Stimulated activated naive B cell treated with anti-CD40 and anti-IgM and Interleukin-4, amounts not matched to agents 10 μg/mL and 1 μg/mL and 100 μg/mL, for 72 hours (primary cell): ENCODE measurements at places on chromosomes 5 and 9.

DNA sequence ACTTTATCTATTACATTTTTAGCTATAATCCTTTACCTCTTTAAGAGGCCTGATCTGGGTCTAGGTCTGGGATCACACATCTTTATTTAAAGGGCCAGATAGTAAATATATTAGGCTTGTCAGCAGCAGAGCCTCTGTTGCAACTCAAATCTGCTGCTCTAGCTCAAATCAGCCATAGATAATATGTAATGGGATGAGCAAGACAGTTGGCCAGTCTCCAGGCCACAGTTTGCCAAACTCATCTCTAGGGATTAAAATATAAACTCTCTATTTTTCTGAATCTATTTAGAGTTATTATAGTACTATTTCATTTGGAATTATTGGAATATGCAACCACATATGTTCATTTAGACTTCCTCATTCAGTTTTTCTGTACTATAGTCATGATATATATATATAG is 115.9 kb upstream of the MINAR2 start:
- no peak overlapping the region for H3K27ac ChIP-seq
- H3K36me3 ChIP-seq: peaks cover 2% of the 10 kb centered on the region
- H3K27me3 ChIP-seq: no peaks in the 10 kb centered on the region
- no peak overlapping the region for H3K4me3 ChIP-seq
- H3K4me1 ChIP-seq: no peaks in the 10 kb centered on the region

GRCh38 chr9:105405514-105406131 is 42.2 kb upstream of the FSD1L start:
- peak; percentile 28 for DNase-seq
- H3K4me1 ChIP-seq: peaks cover 16% of the 10 kb centered on the region
- peaks cover 8% of the 10 kb centered on the region for H3K36me3 ChIP-seq
- H3K4me3 ChIP-seq: peak overlapping the region; percentile 46

DNA sequence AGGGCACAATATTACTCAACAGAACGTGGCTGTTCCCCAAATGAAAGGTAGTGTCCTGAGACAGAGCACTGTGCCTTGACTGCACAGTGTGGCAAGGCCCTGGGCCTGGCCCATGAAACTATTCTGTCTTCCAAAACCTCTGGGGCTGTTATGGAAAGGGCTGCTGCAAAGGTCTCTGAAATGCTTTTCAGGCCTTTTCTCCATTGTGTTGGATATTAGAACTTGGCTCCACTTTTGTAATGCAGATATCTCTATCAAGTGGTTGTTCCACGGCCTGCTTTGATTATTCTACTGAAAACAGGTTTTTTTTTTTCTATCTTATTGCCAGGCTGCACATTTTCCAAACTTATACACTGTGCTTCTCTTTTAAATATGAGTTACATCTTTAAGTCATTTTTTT is 777.5 kb upstream of the TYRP1 start:
- no peak overlapping the region for H3K4me3 ChIP-seq
- H3K36me3 ChIP-seq: no peaks in the 10 kb centered on the region
- no peak for DNase-seq
- H3K4me1 ChIP-seq: no peaks in the 10 kb centered on the region
- H3K27me3 ChIP-seq: no peaks in the 10 kb centered on the region

GRCh38 chr5:168353216-168353957 is 61.9 kb downstream of the WWC1 start:
- H3K4me1 ChIP-seq: no peaks in the 10 kb centered on the region
- H3K27me3 ChIP-seq: no peaks in the 10 kb centered on the region
- no peak overlapping the region for H3K4me3 ChIP-seq
- no peaks in the 10 kb centered on the region for H3K36me3 ChIP-seq
- no peak overlapping the region for H3K27ac ChIP-seq

- H3K27me3 ChIP-seq: no peaks in the 10 kb centered on the region
- H3K27ac ChIP-seq: peak overlapping the region; percentile 97
- H3K4me3 ChIP-seq: no peak overlapping the region
- peaks cover 97% of the 10 kb centered on the region for H3K4me1 ChIP-seq
- peaks cover 4% of the 10 kb centered on the region for H3K36me3 ChIP-seq
Measured at GRCh38 chr5:139662617-139663016, 14.5 kb downstream of the CXXC5 start.

DNA sequence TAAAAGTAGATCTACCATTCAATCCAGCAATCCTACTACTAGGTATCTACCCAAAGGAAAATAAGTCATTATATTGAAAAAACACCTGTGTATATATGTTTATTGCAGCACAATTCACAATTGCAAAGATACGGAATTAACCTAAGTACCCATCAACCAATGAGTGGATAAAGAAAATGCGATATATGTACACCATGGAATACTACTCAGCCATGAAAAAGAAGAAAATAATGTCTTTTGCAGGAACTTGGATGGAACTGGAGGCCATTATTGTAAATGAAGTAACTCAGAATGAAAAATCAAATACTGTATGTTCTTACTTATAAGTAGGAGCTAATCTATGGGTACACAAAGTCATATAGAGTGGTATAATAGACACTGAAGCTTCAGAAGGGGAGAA is 63.4 kb upstream of the PITX1 start:
- H3K4me1 ChIP-seq: peaks cover 2% of the 10 kb centered on the region
- no peak overlapping the region for H3K4me3 ChIP-seq
- H3K36me3 ChIP-seq: no peaks in the 10 kb centered on the region
- H3K27me3 ChIP-seq: peaks cover 37% of the 10 kb centered on the region

- no peaks in the 10 kb centered on the region for H3K27me3 ChIP-seq
- peak overlapping the region; percentile 98 for H3K27ac ChIP-seq
- H3K36me3 ChIP-seq: peaks cover 18% of the 10 kb centered on the region
- peak overlapping the region; percentile 36 for H3K4me3 ChIP-seq
- H3K4me1 ChIP-seq: peaks cover 28% of the 10 kb centered on the region
Measured at GRCh38 chr5:89313804-89314588, 431.0 kb upstream of the MEF2C start.

DNA sequence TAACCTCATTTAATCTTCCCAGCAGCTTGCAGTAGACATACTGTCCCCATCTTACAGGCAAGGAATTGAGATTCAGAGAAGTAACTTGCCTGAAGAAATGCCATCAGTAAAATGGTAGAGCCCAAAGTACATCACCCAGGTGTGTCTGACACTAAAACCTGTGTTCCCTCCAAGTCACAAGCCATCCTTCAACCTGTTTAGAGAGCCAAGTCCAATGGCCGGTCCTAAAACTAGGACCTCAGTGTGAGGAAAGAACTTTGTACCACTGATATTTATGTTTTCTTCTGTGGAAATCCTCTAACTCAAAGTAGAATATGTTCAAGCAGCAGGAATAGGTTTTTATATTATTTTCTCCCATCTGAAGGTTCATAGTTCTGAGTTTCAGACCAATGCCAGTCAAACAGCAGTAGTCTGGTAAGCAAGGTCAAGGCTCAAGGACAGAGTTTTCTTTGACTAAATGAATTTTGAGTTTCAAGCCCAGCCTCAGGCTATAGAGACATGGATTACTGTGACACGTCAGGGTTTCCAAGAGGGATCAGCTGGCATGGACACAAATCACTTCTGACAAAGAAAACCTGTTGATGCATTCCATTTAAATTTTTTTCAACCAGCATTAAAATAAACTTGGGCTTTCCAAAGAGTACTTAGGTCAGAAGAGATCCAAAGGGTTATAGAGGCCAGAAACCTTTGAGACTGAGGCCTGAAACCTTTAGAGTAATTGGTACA is 80.9 kb upstream of the PLPP6 start:
- H3K4me1 ChIP-seq: no peaks in the 10 kb centered on the region
- H3K4me3 ChIP-seq: no peak overlapping the region
- H3K27me3 ChIP-seq: peaks cover 11% of the 10 kb centered on the region
- DNase-seq: no peak

GRCh38 chr5:159414021-159414420 is 83.7 kb upstream of the IL12B start:
- H3K4me1 ChIP-seq: peaks cover 25% of the 10 kb centered on the region
- H3K27ac ChIP-seq: no peak overlapping the region
- no peak for DNase-seq
- no peak overlapping the region for H3K4me3 ChIP-seq
- H3K36me3 ChIP-seq: no peaks in the 10 kb centered on the region
- no peaks in the 10 kb centered on the region for H3K27me3 ChIP-seq

GRCh38 chr9:130128733-130129431 is 43.3 kb upstream of the NCS1 start:
- H3K4me1 ChIP-seq: peaks cover 42% of the 10 kb centered on the region
- H3K27ac ChIP-seq: peak overlapping the region; percentile 100
- H3K4me3 ChIP-seq: peak overlapping the region; percentile 84
- DNase-seq: peak; percentile 79
- peaks cover 40% of the 10 kb centered on the region for H3K36me3 ChIP-seq
- H3K27me3 ChIP-seq: no peaks in the 10 kb centered on the region

- no peak overlapping the region for H3K27ac ChIP-seq
- H3K4me3 ChIP-seq: no peak overlapping the region
- no peaks in the 10 kb centered on the region for H3K36me3 ChIP-seq
Measured at GRCh38 chr5:180213256-180213600, 4.2 kb upstream of the RASGEF1C start.

DNA sequence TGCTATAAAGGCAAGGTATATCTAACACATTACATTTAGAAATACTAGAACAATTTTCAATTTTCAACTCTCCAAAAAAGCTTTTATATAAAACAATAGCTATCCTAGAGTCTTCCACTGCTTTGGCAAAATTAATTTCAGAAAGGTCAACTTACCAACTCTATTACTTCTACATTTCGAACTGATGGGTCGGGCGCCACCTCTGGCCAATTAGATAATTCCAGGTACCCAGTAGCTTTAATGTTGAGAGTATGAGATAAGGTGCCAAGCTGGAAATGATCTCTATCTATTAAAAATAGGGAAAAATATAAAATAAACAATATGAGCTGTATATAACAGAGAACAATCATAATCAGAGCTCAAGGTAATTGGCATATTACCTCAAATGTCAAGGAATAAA is 166.6 kb downstream of the AP3B1 start:
- no peaks in the 10 kb centered on the region for H3K4me1 ChIP-seq
- no peak for DNase-seq
- peaks cover 9% of the 10 kb centered on the region for H3K36me3 ChIP-seq
- H3K27me3 ChIP-seq: no peaks in the 10 kb centered on the region

- no peaks in the 10 kb centered on the region for H3K27me3 ChIP-seq
- H3K36me3 ChIP-seq: no peaks in the 10 kb centered on the region
- H3K27ac ChIP-seq: no peak overlapping the region
- no peak overlapping the region for H3K4me3 ChIP-seq
Measured at GRCh38 chr9:101639785-101640665, 45.3 kb upstream of the PPP3R2 start.

DNA sequence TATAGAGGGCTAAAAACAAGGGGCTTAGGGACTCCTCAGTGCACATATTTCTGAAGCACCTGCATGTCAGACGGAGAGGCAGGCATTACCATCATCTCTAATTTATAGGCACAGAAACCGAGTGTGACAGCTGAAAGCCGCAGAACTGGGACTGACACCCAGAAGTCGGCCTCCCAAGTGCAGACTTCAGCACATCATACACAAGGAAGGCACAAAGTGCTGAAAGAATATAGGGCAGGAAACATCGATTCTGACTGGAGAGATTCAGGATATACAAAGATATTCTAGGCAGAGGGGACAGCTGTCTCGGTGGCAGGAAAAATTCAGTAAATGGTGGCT is 11.2 kb downstream of the MRPS27 start:
- H3K27me3 ChIP-seq: no peaks in the 10 kb centered on the region
- peak overlapping the region; percentile 91 for H3K4me3 ChIP-seq
- DNase-seq: no peak
- peak overlapping the region; percentile 94 for H3K27ac ChIP-seq

GRCh38 chr5:6788956-6789649 is 75.9 kb downstream of the TENT4A start:
- no peak for DNase-seq
- peaks cover 19% of the 10 kb centered on the region for H3K27me3 ChIP-seq
- no peak overlapping the region for H3K4me3 ChIP-seq
- H3K27ac ChIP-seq: no peak overlapping the region
- H3K4me1 ChIP-seq: peaks cover 5% of the 10 kb centered on the region

GRCh38 chr5:58972301-58972700 is 389.4 kb downstream of the RAB3C start:
- H3K27ac ChIP-seq: no peak overlapping the region
- DNase-seq: no peak
- H3K4me3 ChIP-seq: no peak overlapping the region
- H3K4me1 ChIP-seq: peaks cover 2% of the 10 kb centered on the region
- H3K36me3 ChIP-seq: peaks cover 12% of the 10 kb centered on the region
- H3K27me3 ChIP-seq: no peaks in the 10 kb centered on the region

GRCh38 chr5:112367400-112367799 is 51.7 kb downstream of the EPB41L4A start:
- H3K36me3 ChIP-seq: no peaks in the 10 kb centered on the region
- no peak overlapping the region for H3K27ac ChIP-seq

DNA sequence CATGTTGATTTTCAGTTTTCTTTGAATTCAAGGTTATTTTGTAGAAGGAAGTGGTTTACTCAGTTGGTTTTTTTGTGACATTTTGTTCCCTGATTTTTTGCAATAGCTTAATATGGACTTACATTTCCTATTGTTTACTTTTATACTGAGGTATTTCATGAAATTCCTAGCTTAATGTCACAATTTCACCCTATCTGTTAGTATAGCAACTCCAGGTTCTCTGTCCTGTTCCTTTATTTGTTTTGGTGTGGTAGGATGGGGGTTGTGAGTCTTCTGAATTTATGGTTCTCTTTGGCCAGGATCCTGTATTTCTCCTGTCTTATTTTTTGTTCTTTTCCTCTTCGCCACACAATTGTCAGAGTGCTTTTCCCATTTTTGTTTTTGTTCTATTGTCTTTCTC is 523.4 kb upstream of the ARRDC3 start:
- no peaks in the 10 kb centered on the region for H3K27me3 ChIP-seq
- H3K4me1 ChIP-seq: no peaks in the 10 kb centered on the region
- H3K27ac ChIP-seq: no peak overlapping the region
- H3K36me3 ChIP-seq: no peaks in the 10 kb centered on the region
- no peak overlapping the region for H3K4me3 ChIP-seq
- DNase-seq: no peak
